ENCODE measurements at places on chromosomes 2 and 18. TPM values are rescaled to one million over a fixed set of nuclear protein-coding genes. Genes with fewer than 3 reads are reported as not detected.
A peak's percentile ranks its signal among the peaks of the same experiment; 100 is the strongest.

GRCh38 chr2:204663816-204664425 lies 118.6 kb downstream of the PARD3B start:
- DNase-seq: no peak

GRCh38 chr2:85390941-85391669 lies 19.1 kb downstream of the CAPG start:
- DNase-seq: peak; percentile 59

GRCh38 chr2:181957668-181958067 lies 28.0 kb upstream of the PPP1R1C start:
- DNase-seq: no peak

- DNase-seq: no peak
Measured at GRCh38 chr2:27006602-27007415, 26.0 kb upstream of the TMEM214 start.

GRCh38 chr2:29322011-29322410 lies 206.8 kb downstream of the CLIP4 start:
- DNase-seq: no peak

DNA sequence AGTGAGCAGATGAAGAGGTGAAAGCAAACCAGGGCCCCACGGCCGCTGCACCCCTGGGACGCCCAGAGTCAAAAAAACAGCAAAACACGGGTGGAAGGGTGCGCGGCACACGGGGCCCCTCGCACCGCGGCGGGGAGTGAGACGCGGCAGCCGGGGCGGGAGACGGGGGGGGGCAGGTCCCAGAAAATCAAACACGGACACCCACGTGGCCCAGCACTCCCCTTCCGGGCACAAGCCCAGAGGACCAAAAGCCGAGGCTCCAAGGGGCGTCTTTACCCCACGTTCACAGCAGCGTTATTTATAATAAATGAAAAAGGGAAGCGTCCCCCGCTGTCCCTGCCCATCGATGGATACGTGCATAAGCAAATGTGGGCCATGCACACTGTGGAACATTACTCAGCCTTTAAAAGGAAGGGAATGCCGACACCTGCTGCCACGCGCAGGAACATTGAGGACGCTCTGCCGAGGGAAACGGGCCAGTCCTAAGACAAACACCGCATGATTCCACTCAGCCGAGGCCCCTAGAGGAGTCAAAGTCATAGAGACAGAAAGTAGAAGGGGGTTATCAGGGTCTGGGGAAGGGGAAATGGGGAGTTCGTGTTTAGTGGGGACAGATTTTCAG lies 677 bp upstream of the COPS9 start:
- no peak for DNase-seq

GRCh38 chr2:219405451-219405850 lies 12.7 kb upstream of the DES start:
- no peak for DNase-seq

DNA sequence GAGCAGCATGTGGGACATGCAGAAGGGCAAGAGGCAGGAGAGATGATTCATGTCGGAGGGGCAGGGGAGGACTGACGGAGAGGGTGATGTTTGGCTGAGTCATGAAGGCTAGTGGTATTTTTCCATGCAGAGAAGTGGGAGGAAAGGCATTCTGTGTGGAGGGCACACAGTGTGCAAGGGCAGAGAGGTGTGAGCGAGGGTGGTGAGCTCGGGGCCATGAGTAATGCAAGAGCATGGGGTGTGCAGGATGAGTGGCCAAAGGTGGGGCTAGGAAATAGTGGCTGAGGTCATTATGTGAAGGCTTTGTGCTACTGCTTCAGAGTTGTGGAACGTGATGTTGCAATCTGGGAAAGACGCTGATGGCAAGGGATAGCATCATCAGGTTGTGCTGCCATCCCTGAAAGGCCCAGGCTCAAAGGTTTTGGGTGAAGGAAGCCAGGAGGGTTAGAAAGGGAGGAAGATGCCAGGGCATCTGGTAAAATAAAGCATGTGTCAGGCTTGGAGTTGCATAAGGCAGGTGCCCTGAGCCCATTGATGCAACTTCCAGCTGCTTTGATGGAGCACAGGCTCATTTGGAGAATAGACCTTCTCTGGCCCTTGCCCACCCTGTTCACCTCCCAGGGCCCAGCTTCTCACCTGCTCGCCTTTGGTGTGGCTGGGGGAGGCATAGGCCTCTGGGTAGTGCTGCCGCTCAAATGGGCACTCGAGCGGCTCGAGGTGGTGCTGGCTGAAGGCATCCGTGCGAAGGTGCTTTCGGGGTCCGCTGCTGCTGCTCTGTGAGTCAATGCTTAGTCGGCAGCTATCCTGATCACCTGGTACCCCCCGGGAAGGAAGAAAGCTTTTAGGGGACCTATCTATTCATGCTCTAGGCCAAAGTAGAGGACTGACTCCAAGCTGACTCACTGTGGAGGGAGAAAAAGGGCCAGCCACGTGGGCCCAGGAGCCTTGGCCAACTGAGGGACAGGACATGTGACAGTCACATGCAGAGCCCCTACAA lies 37.5 kb downstream of the PAX8 start:
- peak; percentile 90 for DNase-seq

GRCh38 chr2:218569661-218570500 lies 1.2 kb downstream of the CNOT9 start:
- peak; percentile 34 for DNase-seq

DNA sequence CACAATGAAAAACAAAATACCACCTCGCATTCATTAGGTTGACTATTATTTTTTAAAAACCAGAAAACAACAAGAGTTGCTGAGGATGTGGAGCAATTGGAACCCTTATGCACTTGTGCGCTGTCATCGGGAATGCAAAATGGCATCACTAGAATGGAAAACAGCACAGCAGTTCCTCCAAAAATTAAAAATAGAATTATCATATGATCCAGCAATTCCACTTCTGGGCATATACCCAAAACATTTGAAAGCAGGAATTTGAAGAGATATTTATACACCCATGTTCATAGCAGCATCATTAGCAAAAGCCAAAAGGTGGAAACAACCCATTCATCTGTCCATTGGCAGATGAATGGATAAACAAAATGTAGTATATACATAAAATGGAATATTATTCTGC lies 11.9 kb upstream of the NMUR1 start:
- no peak for DNase-seq

GRCh38 chr2:75311993-75312392 lies 112.7 kb upstream of the TACR1 start:
- DNase-seq: peak; percentile 22

DNA sequence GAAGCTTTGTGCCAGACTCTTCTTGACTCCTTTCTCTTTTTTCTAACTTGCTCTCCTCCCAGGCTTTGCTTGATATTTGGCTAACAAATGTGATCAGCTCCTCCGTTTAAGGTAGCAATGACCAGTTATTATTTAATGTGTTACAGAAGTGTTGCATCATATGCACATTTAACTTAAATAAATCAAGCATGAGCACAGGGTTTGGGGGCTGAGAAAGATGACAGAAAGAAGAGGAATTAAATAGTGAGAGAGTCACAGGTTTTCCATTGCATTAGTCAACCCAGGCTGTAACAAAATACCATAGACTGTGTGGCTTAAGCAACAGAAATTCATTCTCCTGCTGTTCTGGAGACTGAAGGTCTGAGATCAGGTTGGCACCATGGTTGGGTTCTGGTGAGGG lies 343.8 kb downstream of the RPRM start:
- no peak for DNase-seq

DNA sequence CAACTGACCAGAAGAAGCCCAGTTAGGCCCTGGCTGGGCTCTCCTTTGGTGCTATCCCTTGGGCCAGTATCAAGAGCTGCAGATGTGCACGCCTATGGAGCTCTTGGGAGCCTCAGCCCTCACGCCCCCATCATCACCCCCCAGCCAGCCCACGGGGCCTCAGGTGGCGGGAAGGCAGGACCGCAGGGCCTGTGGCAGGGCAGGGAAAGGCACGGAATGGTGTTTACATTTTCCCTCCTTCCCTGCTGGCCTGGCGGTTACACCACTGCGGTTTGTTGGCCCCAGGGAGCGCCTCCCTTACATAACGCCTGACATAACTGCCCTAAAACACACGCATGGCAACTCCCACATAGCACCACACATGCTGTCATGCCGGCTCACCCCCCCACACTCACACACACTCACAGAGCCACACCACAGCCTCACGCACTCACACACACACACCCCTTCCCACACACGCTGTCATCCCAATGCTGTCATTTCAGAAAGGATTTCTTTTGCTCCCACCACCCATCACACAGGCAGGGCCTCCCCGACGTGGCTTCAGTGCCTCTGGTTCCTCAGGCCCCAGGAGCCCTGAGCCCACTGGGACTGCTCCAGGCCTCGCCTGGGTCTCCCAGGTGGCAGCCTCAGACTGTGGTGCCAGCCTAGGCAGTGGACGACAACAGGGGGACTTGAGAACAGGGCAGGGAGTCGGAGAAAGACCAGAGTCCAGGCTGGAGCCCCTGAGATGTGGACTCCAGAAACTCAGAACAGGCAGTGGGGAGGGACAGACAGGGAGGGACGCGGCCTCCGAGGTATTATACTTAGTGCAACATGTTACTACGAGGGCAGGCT lies 15.7 kb downstream of the ZFP36L2 start:
- DNase-seq: peak; percentile 72

- DNase-seq: no peak
Measured at GRCh38 chr2:19185086-19185485, 173.3 kb downstream of the OSR1 start.

DNA sequence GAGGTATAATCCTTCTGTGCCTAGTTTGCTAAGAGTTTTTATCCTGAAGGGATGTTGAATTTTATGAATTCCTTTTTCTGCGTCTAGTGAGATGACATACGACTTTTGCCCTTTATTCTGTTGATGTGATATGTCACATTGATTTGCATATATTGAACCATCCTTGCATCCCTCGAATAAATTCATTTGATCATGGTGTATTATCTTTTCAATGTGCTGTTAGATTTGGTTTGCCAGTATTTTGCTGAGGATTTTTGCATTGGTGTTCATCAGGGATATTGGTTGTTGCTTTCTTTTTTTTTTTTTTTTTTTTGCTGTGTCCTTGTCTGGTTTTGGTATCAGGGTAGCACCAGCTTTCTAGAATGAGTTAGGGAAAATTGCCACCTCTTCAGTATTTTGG lies 9.1 kb downstream of the GCC2 start:
- DNase-seq: no peak

DNA sequence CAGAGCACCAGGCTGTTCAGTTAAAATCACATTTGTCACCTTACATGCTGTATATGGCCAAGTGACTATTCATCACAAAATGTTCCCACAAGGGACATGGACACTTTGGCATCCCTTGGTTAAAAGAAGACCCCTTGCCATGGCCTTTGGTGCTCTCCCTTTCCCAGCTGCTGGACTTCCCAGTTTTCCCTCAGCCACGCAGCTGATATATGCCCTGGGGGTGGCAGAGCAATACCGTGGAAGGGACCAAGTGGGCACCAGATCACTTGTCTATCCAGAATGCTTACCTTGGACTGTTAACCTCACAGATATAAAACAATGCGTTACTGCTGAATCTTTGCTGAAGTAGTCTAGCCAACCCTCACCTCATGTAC lies 35.3 kb downstream of the PAIP2B start:
- DNase-seq: no peak

GRCh38 chr2:43047187-43047780 lies 179.1 kb downstream of the ZFP36L2 start:
- DNase-seq: no peak

DNA sequence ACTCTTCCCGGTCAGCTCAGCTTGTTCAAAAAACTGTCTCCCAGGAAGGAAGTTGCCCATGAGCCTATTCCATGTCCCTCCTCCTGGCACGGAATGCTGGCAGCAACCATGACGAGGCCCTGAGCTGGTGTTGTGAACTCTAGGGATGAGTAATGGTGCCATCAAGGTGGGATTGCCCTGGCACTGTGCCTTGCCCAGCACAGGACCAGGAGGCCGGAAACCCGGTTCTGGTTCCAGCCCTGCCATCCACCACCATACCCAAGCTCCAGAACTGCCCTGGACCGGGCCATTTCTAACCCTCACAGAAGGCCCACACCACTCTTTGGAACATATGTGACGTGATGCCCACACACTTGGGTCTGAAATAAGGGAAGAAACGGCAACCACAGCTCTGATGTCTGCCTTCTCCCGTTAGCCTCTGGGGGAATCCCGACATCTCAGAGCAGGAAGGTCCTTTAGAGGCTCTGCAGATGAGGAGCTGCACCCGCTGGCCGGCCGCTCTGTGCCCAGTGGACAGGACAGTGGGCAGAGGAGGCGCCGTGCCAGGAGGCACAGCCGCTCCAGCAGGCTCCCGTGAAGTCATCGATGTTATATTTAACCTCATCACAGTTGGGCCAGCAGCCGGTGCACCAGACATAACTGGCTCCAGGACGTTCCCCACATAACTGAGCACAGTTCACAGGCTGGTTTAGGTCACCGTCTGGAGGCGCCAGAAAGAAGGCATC lies 462.1 kb upstream of the ID2 start:
- no peak for DNase-seq

GRCh38 chr2:131584380-131584779 lies 56.7 kb downstream of the CCDC74A start:
- DNase-seq: no peak

DNA sequence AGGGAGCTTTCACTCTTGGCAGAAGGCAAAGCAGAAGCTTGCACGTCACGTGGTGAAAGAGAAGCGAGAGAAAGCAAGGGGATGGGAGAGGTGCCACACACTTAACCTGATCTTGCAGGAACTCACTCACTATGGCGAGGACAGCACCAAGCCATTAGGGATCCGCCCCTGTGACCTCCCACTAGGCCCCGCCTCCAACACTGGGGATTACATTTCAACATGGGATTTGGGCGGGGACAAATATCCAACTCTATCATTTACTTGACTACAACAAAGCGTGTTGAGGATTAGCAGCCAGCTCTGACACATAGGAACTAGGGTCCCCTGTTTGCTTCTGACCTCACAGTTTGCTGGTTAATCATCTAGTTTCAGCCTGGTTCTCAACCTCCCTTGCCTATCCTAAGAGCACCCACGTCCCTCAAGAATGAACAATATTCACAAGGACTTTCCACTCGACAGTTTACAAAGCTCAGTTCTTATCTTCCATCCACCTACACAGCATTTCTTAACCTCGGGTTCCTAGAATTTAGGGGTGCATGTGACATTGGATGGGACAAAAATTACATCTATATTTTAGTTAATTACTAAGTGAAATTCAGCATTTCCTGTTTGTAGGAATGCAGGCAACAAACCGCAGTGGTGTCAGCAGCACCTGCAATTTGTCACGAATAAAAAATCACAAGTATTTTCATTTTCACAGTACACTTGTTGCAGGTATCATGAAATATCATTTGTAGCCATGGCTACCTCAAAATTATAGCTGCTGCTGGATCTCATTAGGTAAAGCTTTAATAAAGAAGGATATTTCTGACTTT lies 36.0 kb downstream of the LBH start:
- DNase-seq: no peak

The TMEM37 gene
- total RNA-seq: 23.7 TPM

The LCT gene
- not detected for total RNA-seq

The PTPRN gene
- not detected for total RNA-seq

The REEP1 gene
- total RNA-seq: 0.14 TPM

The COPS9 gene
- total RNA-seq: 208 TPM

The UGT1A4 gene
- total RNA-seq: not detected

The ROCK1 gene
- total RNA-seq: 37.8 TPM

The EDAR gene
- total RNA-seq: not detected

The GATA6 gene
- 2.9 TPM for total RNA-seq

The DSG4 gene
- not detected for total RNA-seq
